Cardiac ventricle fibroblast (primary cell): ENCODE measurements at places on chromosomes 7 and 10. TPM values are rescaled to one million over a fixed set of nuclear protein-coding genes. Genes with fewer than 3 reads are reported as not detected.

PNLIP gene
- not detected in 2 replicates for total RNA-seq

TMEM139 gene
- 0.24 TPM in 1 of 2 replicates, not detected in the other for total RNA-seq

NACAD gene
- total RNA-seq = 1.7 TPM in 2 replicates

ENO4 gene
- 0.20 TPM in 1 of 2 replicates, not detected in the other for total RNA-seq

C10orf71 gene
- not detected in 2 replicates for total RNA-seq

GHRHR gene
- not detected in 2 replicates for total RNA-seq

CLRN3 gene
- total RNA-seq = not detected in 2 replicates

MPP7 gene
- not detected in 2 replicates for total RNA-seq

SH3PXD2A gene
- total RNA-seq = 26.0 and 27.3 TPM in 2 replicates

GRID1 gene
- total RNA-seq = 0.12 and 0.44 TPM in 2 replicates

LDB3 gene
- total RNA-seq = 0.10 and 0.31 TPM in 2 replicates

NPTX2 gene
- 114 and 130 TPM in 2 replicates for total RNA-seq

INHBA gene
- total RNA-seq = 1.5 and 1.9 TPM in 2 replicates

ANKRD1 gene
- total RNA-seq = 1.6 and 1.7 TPM in 2 replicates

TRRAP gene
- 25.2 and 27.5 TPM in 2 replicates for total RNA-seq

TMEM130 gene
- total RNA-seq = 8.4 and 9.7 TPM in 2 replicates

LRMDA gene
- 1.2 and 2.5 TPM in 2 replicates for total RNA-seq
